ENCODE measurements at places on chromosomes 7 and 10.

- no peak for DNase-seq
Measured at GRCh38 chr10:62842983-62843382, 26.8 kb upstream of the EGR2 start.

GRCh38 chr7:75817116-75817515 lies 3.5 kb upstream of the CCL24 start:
- DNase-seq = no peak

GRCh38 chr7:39299695-39300094 lies 266.5 kb upstream of the YAE1 start:
- no peak for DNase-seq

DNA sequence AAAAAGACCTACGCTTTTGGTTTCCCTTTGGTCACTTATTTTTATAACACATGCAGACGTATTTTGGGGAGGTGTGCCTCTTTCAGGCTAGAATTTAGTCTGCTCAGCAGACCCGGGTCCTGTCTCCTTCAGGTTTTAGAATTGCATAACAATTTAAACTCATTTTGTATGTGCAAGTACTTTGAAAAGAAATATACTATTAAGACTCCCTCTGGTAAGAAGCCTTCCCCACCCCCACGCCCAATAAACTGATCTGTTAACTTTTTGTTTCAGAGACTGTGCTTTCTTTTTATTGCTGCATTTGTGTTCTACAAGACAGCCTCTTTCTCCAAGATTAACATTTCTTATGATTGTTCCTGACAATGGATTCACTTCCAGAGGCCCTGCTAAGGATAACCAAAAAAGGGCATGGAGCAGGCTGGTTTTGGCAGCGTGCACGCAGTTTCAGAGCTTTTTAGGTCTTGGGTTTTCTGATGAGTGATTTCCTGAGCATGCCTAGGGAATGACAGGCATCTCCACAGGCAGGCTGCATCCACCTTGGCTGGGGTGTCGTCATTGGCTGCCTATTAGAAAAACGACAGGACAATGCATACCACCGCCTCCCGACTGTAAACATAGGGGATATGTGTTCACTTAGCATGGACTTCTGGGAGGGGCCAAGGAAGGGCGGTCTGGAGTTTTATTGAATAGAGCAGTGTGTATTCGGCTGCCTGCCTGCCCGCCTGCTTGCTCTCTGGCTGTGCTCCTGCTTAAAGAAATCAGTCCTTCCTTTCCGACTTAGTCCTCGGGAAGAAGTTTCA lies at the start of gene CALD1:
CALD1 (plus strand) TSS at position 694 of the 800 bp plus-strand sequence. CDS start 88,100 bp downstream, outside the sequence.
- DNase-seq = peak; percentile 90

DNA sequence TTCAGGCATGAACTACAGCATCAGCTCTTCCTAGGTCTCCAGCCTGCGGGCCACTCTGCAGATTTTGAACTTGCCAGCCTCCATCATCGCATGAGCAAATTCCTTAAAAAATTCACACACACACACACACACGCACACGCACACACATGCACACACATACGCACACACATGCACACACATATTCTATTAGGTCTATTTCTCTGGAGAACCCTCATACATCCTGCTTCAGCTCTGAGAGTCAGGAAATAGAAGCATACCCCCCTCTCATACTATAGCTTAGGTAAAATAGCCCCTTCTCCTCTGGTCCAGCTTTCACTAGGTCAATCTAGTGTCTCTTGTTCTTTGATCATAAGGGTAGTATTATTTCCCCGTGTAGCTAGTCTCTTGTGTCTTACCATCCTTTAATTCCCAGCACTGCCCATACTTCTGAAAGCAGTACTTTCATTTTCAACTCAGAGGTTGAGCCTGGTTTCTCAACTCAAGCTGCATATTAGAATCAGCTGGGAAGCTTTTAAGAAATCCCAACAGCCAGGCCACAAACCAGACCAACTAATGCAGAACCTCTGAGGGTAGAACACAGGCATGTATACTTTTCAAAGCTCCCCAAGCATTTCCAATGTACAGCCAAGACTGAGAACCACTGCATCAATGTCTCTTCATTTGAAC lies 30.9 kb upstream of the ITGB8 start:
- DNase-seq = no peak

DNA sequence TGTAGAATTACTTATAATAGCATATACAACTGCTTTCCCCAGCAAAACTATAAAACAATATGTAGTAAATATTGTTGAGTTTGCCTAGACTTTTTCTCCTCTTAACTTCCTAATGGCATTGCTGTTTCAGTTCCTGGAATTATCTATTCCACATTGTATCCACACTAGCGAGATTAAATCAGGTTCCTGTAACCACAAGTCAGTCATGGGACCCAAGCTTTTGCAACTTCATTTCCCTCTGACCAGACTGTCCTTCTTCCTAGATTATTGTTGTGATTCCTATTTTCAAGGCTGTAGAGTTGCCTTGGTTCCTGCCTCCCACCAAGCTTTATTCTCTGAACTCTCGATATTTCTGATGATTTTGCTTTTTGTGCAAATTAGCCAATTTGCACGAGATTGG lies 173.3 kb upstream of the ZNF804B start:
- no peak for DNase-seq

DNA sequence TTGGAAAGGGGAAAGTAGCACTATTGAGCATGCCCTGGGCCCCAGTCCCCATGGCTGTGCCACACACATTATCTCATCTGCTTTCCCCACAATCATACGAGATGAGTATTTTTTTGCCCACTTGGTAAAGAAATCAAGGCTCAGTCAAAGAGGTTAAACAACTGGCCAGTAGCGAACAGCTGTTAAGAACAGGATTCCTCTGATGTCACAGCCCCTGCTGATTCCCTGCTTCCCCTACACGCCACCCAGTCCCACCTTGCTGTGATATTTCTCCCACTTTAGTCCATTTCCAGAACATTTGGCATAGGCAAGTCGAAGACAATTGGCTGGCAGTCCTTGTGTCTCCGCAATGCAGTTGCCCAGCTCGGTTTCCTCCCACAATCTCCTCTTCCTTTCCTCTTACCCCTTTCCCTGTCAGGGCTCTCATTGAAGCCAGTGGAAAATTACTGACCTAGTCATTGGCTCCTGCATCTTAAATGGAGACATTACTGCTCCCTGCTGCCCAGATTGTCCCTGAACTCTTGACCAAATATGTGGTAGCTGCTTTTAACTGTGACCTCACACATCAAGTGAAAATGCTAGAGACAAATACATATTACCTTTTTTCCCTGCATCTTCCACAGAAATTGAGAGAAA lies 56.5 kb upstream of the EEPD1 start:
- no peak for DNase-seq

DNA sequence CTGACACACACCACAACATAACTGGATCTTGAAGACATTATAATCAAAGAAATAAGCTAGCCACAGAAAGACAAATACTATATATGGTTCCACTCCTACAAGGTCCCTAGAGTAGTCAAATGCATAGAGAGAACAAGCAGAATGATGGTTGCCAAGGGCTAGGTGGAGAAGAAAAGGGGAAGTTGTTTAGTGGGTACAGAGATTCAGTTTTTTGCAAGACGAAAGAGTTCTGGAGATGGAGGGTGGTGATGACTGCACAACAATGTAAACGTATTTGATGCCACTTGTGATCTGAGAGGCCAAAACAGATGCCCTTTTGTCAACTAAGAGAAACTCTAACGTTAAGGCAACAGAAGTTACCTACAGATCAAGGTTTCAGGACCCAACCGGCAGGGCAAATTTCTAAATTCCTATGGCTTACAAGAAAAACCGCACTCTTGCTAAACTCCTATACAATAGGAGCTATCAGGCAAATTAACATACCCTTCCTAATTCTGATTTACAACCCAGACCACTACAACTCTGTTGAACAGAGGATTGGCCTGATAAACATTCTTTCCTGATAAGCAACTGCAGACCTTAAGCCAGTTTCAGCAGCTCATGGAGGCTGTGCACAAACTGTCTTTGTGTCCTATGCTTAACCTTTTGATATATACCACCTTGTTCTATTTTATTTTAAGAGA lies 69.0 kb downstream of the FAM107B start:
- no peak for DNase-seq
